Aorta (tissue), 5 donors: ENCODE measurements at places on chromosomes 16 and 17.

- no peaks in the 10 kb centered on the region for H3K27me3 ChIP-seq
- no peak overlapping the region for H3K4me3 ChIP-seq
- no peaks in the 10 kb centered on the region for H3K4me1 ChIP-seq
- H3K36me3 ChIP-seq = no peaks in the 10 kb centered on the region
Observed at GRCh38 chr16:48734220-48734619, 124.2 kb upstream of the N4BP1 start.

DNA sequence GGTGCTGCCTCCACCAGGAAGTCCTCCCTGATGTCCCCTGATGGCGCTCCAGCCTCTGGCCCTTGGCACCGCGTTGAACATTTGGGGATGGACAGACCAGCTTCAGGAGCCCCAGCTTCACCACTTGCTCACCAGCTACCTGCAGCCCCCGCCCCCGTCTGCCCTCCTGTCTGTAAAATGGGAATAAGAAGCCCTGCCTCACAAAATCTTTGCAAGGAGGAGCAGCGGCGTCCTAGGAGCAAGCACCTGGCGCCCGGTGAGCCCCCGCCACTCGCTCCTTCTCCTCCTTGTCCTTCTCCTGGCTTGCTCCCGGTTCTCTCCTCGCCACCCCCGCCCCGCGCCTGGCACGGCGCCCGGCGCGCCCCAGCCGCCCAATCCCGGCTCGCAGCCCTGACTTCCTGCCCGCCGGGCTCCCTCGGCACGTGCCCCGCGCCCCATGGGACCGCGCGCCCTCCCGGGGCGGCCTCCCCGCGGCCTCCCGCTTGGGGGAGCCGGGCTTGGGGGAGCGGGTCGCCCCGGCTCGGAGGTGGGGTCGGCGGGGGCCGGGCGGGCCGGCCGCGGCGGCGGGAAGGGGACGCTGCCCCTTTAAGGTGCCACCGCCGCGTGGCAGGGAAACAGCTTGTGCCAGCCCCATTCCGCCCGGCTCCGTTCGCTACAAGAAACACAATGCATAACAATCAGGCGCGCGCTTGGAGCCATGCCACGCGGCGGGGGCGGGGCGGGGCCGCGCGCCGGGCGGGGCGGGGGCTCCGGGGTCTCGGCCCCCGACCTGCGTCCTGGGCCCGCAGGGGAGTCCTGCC lies 9.1 kb upstream of the PPP1R1B start:
- peak; percentile 85 for DNase-seq
- no peaks in the 10 kb centered on the region for H3K4me1 ChIP-seq
- H3K27ac ChIP-seq = no peak overlapping the region
- no peaks in the 10 kb centered on the region for H3K36me3 ChIP-seq
- H3K27me3 ChIP-seq = no peaks in the 10 kb centered on the region

DNA sequence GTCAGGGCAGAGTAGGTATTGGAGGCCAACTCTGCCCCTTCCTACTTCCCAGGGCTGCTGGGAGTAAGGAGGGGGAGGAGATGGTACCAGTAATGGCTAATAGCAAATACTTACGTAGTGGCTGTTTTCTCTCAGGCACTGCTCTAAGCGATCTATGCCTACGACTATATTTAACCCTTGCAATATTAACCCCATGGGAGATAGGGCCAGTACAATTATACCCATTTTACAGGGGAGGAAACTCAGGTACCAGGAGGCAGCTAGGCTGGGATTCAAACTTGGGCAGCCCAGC lies 50.6 kb downstream of the RMI2 start:
- H3K4me1 ChIP-seq = no peaks in the 10 kb centered on the region
- H3K36me3 ChIP-seq = no peaks in the 10 kb centered on the region
- no peaks in the 10 kb centered on the region for H3K27me3 ChIP-seq
- DNase-seq = no peak
- no peak overlapping the region for H3K4me3 ChIP-seq

DNA sequence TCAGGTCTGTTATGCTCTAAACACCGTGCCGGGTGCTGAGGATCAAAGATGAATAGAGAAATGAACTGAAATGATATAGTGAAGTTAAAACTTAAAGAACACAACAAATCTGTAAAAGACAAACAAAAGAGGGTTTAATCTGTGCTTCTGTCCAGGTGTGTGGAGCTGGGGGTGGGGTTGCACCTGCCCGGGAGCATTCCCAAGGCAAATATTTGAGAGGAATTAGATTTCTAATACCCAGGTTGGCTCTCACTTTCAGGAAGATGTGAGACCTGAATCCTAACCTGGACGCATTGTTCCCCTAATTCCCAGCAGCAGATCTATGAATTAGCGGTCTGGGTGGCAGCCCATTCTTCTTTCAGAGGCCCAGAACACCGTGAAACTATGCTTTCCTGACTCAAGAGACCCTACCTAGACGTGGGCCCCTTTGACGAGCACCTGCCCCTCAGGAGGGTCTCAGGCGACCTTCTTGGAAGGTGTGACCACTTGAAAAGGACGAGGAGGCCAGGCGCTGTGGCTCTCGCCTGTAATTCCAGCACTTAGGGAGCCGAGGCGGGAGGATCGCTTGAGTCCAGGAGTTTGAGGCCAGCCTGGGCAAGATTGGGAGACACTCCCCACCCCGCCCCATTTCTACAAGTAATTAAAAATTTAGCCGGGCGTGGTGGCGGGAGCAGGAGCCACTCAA lies 677 bp upstream of the RANGRF start:
- H3K27ac ChIP-seq = no peak overlapping the region
- H3K4me3 ChIP-seq = peak overlapping the region; percentile 31
- no peak for DNase-seq
- no peaks in the 10 kb centered on the region for H3K4me1 ChIP-seq
- no peaks in the 10 kb centered on the region for H3K27me3 ChIP-seq
- no peaks in the 10 kb centered on the region for H3K36me3 ChIP-seq

GRCh38 chr16:83211711-83212110 lies 584.9 kb downstream of the CDH13 start:
- H3K36me3 ChIP-seq = no peaks in the 10 kb centered on the region
- H3K27me3 ChIP-seq = no peaks in the 10 kb centered on the region
- H3K4me3 ChIP-seq = no peak overlapping the region
- H3K27ac ChIP-seq = no peak overlapping the region

- DNase-seq = no peak
- H3K4me3 ChIP-seq = peak overlapping the region; percentile 23
- no peaks in the 10 kb centered on the region for H3K36me3 ChIP-seq
- no peaks in the 10 kb centered on the region for H3K27me3 ChIP-seq
- H3K27ac ChIP-seq = no peak overlapping the region
Observed at GRCh38 chr16:89827383-89828198, 684 bp upstream of the SPIRE2 start.

- H3K4me3 ChIP-seq = no peak within 1 kb of the TSS
- DNase-seq = no peak
- H3K36me3 ChIP-seq = no peaks in the 10 kb centered on the region
- no peaks in the 10 kb centered on the region for H3K27me3 ChIP-seq
- no peak within 1 kb of the TSS for H3K27ac ChIP-seq
Observed at GRCh38 chr17:44004077-44004760, at the start of gene NAGS. TSS of gene NAGS (plus strand) at chr17:44004622. CDS start at chr17:44004664, 42 bp downstream.

DNA sequence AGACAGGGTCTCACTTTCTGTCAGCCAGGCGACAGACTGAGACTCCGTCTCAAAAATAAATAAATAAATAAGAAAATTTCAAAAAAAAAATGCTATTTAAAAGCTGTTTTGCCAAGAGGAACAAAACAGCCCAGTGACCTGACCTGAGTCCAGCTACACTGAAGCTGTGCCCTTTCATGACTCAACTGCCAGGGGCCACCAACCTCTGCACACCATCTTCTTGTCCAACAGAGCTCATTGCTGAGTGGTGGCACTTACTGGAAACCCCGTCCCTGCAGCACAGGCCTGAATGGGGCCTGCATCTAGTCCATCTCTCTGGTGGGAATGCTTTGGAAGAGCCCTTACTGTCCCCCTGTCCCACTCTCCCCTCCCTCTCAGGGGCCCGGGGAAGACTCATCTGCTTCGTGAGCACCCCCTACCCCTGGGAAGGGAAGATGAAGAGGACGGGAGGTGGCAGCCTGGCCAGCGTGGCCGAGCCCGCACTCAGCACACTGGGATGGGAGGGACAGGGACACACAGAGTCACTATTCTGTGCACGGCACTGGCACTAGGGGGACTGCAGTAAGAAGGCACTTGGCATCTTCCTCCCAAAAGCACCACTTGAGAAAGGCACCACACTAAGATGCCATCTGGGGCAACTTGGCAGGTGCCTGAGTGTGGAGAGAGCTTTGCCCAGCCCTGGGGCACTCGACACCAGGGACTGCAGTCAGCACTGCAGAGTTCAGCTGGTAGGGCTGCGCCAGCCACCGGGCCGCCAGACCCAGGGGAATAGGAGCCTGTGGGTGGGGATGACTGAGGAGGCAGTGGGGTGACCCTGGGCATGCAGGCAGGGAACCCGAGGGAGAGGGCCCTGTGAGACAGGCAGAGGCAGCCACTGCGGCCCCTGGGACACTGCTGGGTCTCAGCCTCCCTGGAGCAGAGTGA lies 13.5 kb downstream of the FBXO31 start:
- H3K4me1 ChIP-seq = no peaks in the 10 kb centered on the region
- H3K27me3 ChIP-seq = no peaks in the 10 kb centered on the region
- H3K4me3 ChIP-seq = no peak overlapping the region
- H3K27ac ChIP-seq = no peak overlapping the region
- no peaks in the 10 kb centered on the region for H3K36me3 ChIP-seq
- DNase-seq = no peak

GRCh38 chr16:29665294-29666077 lies 2.4 kb downstream of the SPN start:
- DNase-seq = no peak
- H3K27me3 ChIP-seq = no peaks in the 10 kb centered on the region
- no peak overlapping the region for H3K4me3 ChIP-seq
- no peaks in the 10 kb centered on the region for H3K36me3 ChIP-seq

GRCh38 chr16:65054457-65054856 lies 67.4 kb downstream of the CDH11 start:
- H3K36me3 ChIP-seq = peaks cover 11% of the 10 kb centered on the region
- no peak overlapping the region for H3K4me3 ChIP-seq
- H3K27ac ChIP-seq = no peak overlapping the region

DNA sequence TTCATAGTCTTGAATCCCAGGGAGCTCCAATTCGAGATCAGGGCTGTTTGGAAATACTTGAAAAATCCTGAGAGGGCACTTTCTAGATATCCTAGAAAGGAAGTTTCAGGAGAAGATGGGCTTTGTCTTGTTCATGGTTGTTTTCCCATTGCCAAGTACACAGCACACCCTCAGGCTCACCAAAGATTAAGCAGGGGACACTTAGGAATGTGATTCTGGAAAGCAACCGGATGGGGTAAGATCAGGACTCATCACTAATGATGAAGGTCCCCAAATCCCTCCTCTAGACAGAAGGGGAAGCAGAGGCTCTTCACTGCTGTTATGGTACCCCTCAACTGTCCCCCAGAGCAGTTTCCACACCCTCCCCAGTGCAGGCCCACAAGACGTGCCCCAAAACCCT lies 40.7 kb downstream of the VAC14 start:
- H3K4me1 ChIP-seq = no peaks in the 10 kb centered on the region
- no peak overlapping the region for H3K27ac ChIP-seq
- no peaks in the 10 kb centered on the region for H3K27me3 ChIP-seq
- H3K36me3 ChIP-seq = no peaks in the 10 kb centered on the region

DNA sequence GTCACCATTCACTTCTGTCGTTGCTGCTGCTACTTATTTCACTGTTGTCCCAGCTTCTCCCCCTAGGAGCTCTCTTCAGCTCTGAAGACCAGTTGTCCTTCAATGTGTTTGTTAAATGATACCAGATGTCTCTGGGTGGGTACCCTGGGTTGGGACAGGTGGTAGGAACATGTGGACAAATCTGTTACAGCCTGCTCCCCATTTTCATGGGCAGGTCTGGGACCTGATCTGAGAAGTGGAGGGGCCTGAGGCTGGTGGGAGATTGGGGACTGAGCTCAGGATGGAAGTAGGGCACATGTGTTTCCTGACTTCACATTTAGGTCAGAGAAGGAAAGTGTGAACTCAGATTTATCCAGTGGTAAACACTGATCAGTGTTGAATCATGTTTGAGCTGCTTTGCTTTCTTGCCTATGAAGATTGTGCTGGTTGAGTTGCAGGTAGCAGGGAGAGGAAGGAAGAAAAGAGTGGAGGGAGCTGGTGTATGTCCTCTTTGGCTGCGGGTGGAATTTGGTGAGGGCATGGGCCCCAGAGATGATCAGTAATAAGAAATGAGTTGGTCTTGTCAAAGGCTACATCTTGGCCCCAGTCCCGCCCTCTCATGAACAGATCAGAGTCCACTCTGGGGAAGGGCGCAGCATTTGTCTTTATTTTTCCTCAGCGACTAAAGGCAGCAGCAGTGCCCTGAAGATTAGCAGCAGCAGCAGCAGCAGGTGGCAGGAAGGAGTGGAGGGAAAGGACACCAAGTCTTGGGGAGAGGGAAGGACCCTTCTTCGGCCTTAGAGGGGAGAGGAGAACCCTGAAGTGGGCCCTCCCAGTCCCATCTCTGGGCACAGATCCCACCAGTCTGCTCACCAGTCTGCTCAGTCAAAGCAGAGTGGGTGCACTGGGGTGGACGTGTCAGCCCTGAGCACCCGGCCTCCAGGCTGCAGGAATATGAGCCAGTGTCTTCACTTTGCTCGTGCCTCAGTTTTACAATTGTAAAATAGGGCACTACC lies 6.1 kb upstream of the EFTUD2 start:
- H3K4me1 ChIP-seq = no peaks in the 10 kb centered on the region
- H3K27me3 ChIP-seq = no peaks in the 10 kb centered on the region
- no peaks in the 10 kb centered on the region for H3K36me3 ChIP-seq

GRCh38 chr17:41395611-41396010 lies 1.8 kb downstream of the KRT31 start:
- H3K4me3 ChIP-seq = no peak overlapping the region
- DNase-seq = no peak
- no peaks in the 10 kb centered on the region for H3K36me3 ChIP-seq
- no peaks in the 10 kb centered on the region for H3K4me1 ChIP-seq
- no peak overlapping the region for H3K27ac ChIP-seq

GRCh38 chr17:36151891-36152638 lies 24.4 kb downstream of the TBC1D3B start:
- H3K4me1 ChIP-seq = no peaks in the 10 kb centered on the region
- no peak overlapping the region for H3K4me3 ChIP-seq
- no peaks in the 10 kb centered on the region for H3K27me3 ChIP-seq
- H3K36me3 ChIP-seq = no peaks in the 10 kb centered on the region
- no peak overlapping the region for H3K27ac ChIP-seq

- H3K27me3 ChIP-seq = no peaks in the 10 kb centered on the region
- no peaks in the 10 kb centered on the region for H3K4me1 ChIP-seq
- H3K4me3 ChIP-seq = no peak overlapping the region
- DNase-seq = no peak
Observed at GRCh38 chr17:6303664-6304063, 131.3 kb downstream of the AIPL1 start.

- no peaks in the 10 kb centered on the region for H3K4me1 ChIP-seq
- H3K4me3 ChIP-seq = no peak overlapping the region
- DNase-seq = no peak
- H3K27me3 ChIP-seq = no peaks in the 10 kb centered on the region
Observed at GRCh38 chr16:87114832-87115231, 202.4 kb downstream of the C16orf95 start.

- no peaks in the 10 kb centered on the region for H3K36me3 ChIP-seq
- H3K27me3 ChIP-seq = no peaks in the 10 kb centered on the region
- DNase-seq = no peak
- H3K4me3 ChIP-seq = no peak overlapping the region
Observed at GRCh38 chr17:39641883-39642282, 4.9 kb downstream of the STARD3 start.

- no peaks in the 10 kb centered on the region for H3K27me3 ChIP-seq
- no peak overlapping the region for H3K4me3 ChIP-seq
- H3K27ac ChIP-seq = no peak overlapping the region
Observed at GRCh38 chr16:81493755-81494433, 49.3 kb downstream of the CMIP start.
